ENCODE measurements at places on chromosomes 4 and X.

GRCh38 chrX:54745676-54746075 is 52.4 kb downstream of the ITIH6 start:
- no peak for DNase-seq

GRCh38 chr4:23130845-23131244 is 438.1 kb downstream of the GBA3 start:
- DNase-seq, result no peak

DNA sequence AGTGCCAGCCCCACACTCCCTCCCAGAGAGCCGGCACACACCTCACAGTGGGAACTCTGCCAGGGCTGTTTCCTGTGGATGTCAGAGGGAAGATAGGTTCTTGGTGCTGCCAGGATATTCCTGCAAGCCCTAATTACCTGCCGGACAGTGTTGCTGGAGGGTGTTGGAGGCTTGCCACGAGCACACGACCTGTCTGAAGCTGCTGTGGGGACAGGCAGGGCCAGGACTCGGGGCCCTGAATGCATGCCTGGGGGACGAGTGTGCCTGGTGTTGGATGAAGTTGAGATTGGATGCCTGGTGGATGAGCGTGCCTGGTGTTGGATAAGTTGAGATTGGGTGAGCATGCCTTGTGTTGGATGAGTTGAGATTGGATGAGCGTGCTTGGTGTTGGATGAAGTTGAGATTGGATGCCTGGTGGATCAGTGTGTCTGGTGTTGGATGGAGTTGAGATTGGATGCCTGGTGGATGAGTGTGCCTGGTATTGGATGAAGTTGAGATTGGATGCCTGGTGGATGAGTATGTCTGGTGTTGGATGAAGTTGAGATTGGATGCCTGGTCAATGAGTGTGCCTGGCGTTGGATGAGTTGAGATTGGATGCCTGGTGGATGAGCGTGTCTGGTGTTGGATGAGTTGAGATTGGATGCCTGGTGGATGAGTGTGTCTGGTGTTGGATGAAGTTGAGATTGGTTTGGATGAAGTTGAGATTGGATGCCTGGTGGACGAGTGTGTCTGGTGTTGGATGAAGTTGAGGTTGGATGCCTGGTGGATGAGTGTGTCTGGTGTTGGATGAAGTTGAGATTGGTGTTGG is 23.2 kb upstream of the UVSSA start:
- peak; percentile 99 for DNase-seq

GRCh38 chr4:169727616-169728015 is 30.1 kb downstream of the HPF1 start:
- no peak for DNase-seq

- no peak for DNase-seq
Measured at GRCh38 chr4:69829678-69830077, 30.3 kb downstream of the SULT1E1 start.
